Fibroblast of the aortic adventitia (primary cell): ENCODE measurements at places on chromosomes 2 and 18.
A peak's percentile ranks its signal among the peaks of the same experiment; 100 is the strongest.

GRCh38 chr2:205053827-205054410, 508.6 kb downstream of the PARD3B start:
- peak; percentile 62 for DNase-seq

- peak; percentile 83 for DNase-seq
Measured at GRCh38 chr2:43464590-43464989, 131.2 kb downstream of the THADA start.

GRCh38 chr2:20533993-20534622, 87.2 kb downstream of the RHOB start:
- DNase-seq: no peak

- DNase-seq: no peak
Measured at GRCh38 chr18:45303026-45303425, 312.2 kb upstream of the SLC14A2 start.

DNA sequence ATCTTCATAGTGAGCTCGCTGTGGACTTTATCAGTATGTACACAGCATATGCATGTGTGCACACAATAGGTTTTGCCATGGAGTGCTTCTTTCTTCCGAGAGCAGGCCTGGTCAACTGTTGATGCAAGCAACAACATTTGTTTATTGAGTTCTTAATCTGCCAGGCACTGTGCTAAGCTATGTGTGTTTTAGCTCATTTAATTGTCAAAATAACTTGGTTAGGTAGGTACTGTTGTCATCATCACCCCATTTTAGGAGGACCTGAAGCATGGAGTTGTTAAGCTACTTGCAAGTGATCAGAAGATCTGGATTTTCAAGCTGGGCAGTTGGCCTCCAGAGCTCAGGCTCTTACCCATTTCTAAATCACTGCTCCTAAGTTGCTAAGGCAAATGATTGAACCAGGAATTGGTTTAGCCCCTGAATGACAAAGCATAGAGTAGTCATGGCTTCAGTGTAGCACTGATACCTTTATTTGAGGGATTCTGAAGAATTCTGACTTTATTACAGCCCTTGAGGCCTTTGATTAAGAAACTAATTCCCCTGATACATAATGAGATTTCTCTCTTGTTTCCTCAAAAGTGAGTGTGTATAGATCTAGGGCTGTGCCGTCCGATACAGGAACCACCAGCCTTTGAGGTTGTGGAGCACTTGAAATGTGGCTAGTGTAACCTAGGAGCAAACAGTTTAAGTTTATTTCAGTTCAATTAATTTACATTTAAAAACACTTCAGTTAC, 132.9 kb downstream of the FMNL2 start:
- DNase-seq: no peak

DNA sequence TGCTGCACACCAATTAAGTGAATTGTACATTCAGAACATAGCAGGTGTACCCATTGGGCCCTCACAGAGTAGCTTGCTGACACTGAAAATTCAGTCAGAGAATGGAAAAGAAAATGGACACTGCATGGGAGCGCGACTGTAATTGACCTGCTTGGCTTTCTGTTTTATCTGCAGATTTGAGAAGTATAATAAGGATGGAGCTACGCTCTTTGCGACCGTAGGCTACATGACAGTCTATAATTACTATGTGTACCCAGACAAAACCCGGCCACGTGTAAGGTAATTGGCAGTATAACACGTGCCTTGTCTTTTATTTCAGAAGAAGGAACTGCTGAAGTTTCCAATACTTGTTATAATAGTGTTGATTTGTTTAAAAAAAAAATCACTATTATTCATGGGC, 33.5 kb upstream of the METAP1D start:
- no peak for DNase-seq

DNA sequence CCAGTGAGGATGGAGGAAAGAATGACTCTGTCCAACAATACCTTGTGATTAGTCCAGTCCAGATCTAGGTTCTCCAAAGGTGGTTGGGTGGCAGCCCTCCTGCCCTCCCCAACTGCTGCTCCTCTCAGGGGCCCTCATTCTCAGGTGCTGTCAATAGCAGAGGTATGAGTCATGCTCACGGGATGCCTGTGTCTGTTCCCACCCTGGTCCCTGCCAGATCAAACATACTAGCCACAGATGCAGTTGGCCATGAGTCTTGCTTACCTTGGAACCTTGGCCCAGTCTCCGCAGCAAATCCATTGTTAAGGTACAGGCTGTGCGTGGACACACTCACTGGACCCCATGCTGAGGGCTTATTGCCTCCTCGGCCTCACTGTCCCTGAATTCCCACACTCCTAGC, 24.9 kb upstream of the RPIA start:
- no peak for DNase-seq

DNA sequence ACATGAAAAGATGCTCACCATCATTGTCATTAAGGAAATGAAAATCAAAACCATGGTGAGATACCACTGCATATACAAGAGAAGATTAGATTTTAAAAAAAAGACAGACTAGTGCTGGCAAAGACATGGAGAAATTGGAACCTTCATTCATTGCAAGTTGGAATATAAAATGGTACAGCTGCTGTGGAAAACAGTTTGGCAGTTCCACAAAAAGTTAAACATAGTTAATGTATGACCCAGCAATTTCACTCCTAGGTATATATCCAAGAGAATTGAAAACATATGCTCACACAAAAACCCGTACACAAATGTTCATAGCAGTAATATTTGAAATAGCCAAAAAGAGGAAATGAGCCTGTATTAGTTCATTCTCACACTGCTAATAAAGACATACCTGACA, 33.7 kb upstream of the MBOAT2 start:
- peak; percentile 66 for DNase-seq

DNA sequence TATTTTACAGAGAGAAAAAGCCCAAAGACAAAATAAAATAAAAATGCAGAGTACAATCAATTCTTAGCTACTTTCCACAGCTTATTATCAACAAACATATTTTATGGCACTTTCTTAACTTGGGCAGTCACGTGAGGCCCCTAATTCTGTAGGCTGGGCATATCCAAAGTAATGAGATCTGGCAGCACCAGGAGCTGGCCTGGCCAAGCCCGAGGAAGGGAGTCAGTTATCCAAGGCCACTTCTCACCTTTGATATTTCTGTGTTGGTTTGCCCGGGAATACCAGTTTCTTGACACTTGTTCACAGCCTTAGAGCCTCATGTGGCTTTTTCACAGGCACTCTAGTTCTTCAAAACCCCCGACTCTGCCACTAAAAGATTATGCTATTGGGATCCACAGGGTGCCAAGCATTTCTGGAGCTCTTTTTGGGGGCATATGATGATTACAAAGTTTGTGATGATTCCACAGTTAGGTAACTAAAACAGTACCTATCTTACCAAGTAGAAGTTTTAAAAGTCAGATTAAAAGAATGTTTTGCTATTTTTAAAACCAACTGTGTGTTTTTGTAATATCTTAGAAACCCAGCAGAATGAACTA, 90.4 kb downstream of the MEP1B start:
- DNase-seq: no peak

GRCh38 chr2:9493478-9493877, 19.1 kb downstream of the IAH1 start:
- no peak for DNase-seq

DNA sequence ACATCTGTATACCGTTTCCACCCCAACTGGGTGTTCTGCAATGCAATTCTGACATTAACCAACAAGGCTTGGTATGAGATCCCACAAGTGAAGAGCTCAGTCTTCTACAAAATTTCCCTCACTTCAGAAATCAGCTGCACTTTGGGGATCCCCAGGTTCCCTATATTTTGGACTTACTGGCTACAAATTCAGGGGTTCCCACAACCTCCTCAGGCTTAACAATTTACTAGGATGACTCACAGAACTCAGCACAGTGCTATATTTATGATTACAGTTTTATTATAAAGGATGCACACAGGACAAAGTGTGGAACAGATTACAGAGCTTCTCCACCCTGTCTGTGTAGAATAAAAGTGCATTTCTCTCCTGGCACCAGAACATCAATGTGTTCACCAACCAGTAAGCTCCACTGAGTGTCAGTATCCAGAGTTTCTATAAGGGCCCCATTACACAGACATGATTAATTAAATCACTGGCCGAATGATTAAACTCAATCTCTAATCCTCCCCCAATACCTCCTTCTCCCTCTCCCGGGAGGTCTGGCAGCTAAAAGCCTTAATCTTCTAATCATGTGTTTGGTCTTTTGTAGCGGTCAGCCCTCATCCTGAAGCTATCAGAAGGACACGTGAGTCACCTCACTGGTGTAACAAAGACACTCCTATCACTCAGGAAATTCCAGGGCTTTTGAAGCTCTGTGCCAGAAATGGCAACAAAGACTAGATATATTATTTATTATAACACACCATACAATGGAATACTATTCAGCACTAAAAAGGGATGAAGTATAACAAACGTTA, 84.6 kb downstream of the SLC66A3 start:
- DNase-seq: peak; percentile 34

GRCh38 chr2:227477291-227477690, 5.3 kb downstream of the AGFG1 start:
- no peak for DNase-seq

DNA sequence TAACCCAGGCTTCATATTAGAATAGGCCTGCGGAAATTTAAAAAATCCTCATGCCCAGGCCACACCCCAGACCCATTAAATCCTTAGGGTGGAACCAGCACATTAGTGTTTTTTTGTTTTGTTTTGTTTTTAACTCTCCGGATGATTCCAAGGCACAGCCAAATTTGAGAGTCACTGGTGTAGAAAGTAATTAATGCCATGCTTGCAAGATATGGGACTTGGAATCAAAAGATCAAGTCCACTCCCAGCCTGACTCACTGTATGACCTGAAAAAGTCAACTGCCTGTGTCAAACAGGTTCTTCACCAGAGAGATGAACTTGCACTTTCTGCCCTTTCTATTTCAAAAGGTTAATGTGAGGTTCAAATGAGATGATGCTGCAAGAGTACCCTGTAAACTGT, 310.3 kb upstream of the LYPD1 start:
- no peak for DNase-seq

- no peak for DNase-seq
Measured at GRCh38 chr2:101881131-101881530, 110.6 kb upstream of the IL1R2 start.

- no peak for DNase-seq
Measured at GRCh38 chr2:126719833-126720351, 63.9 kb downstream of the GYPC start.

- peak; percentile 50 for DNase-seq
Measured at GRCh38 chr2:144510294-144510991, 9.5 kb downstream of the ZEB2 start.

DNA sequence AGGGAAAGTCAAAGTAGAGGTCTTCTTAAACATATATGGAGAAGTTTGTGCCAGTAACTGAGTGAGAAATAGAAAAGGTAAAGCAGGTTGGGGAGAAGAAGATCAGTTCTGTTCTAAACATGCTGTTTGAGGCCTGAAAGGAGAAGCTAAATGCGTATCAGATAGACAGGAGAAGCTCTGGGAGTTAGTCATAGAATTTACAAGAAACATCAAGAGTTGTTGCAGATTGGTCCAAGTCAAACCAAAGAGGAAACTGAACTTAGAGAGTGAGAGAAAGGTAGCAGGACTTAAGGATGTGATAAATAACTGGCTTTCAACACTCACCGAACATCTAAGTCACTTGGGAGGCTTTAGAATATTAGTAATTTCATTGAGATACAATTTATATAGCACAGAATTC, 29.2 kb upstream of the CERS6 start:
- no peak for DNase-seq

GRCh38 chr2:142745691-142746090, 131.8 kb upstream of the KYNU start:
- DNase-seq: no peak

GRCh38 chr2:208228476-208228875, 26.4 kb downstream of the IDH1 start:
- DNase-seq: no peak

- DNase-seq: no peak
Measured at GRCh38 chr2:219388907-219389156, 1.1 kb upstream of the DNPEP start.

DNA sequence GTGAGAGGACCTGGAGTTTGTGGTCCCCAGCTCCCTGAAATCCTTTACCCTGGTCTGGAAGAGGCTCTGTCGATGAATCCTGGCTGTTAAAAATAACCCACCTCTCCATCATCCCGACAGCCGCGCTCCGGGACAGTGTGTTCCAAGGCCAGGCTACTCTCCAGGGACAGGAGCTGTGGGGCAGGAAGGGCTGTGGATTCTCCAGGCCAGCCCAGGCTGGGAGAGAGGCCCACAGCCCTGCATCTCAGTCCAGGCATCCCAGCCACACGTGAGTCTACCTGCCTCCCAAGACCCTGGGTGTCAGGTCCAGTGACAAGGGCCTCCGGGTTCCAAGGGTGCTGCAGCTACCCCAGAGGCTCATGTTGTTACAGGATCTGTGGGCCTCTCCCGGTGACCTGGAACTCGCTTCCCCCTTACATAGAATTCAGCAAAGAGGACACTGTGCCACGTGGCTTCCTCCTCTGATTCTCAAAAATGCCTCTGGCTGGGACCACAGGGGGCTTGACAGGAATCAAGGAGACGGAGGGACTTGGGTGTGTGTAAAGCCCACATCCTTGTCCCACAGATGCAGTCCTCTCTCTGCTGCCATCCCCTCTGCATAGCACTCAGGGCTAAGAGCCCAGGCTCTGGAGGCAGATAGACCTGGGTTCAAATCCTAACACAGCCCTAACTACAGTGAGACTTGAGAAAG, 17.3 kb downstream of the ADRA2B start:
- no peak for DNase-seq

DNA sequence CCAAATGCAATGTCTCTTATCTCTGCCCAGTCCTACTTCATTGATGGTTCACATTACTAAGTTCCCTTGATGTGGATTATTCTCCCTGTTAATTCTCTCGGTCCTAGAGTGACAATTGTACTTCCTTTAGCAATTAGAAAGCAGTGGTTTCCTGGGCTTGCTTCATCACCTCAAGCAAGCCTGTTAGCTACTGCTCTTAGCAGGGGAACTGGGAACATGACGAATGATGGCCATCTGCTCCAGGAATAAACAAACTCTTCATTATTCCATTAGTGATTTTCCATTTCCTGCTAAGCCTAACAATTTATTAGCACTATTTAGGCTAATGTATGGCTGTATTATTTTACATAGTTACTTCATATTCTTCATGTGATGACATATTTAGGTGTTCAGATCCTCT, 331.8 kb downstream of the MTX2 start:
- no peak for DNase-seq

DNA sequence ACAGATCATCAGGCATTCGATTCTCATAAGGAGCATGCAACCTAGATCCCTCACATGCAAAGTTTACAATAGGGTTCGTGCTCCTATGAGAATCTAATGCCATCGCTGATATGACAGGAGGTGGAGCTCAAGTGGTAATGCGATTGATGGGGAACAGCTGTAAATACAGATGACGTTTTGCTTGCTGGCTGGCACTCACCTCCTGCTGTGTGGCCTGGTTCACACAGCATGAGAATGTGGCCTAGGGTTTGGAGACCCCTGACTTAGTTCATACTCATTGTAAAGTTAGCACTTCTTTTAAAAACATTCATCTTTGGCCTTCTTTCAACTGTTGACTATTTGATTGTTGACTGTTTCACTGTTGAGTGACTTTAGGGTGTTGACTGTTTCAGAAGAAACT, 8.7 kb upstream of the CHMP1B start:
- DNase-seq: no peak
